ENCODE measurements at places on chromosomes 4 and X.

- no peak for DNase-seq
These were observed 328.6 kb upstream of the ARX start for GRCh38 chrX:25344161-25344936.

DNA sequence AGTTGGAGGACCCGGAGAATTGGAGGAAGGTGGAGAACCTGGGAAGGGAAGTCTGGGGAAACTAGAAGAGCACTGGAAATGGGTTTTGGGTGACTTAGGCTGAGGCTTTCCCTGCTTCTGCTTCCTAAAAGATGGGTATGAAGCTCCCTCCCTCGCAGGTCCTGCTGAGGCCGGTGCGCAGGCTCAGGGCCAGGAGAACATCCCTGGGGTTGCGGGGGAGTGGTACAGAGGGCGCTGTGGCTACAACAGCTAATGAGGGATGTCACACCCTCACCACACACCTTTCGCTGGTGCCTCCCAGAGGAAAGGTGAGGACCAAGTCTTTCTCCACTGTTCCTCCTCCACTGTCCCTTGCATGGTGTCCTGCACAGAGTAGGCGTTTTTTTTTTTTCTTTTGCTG lies 15.8 kb downstream of the APLN start:
- no peak for DNase-seq

DNA sequence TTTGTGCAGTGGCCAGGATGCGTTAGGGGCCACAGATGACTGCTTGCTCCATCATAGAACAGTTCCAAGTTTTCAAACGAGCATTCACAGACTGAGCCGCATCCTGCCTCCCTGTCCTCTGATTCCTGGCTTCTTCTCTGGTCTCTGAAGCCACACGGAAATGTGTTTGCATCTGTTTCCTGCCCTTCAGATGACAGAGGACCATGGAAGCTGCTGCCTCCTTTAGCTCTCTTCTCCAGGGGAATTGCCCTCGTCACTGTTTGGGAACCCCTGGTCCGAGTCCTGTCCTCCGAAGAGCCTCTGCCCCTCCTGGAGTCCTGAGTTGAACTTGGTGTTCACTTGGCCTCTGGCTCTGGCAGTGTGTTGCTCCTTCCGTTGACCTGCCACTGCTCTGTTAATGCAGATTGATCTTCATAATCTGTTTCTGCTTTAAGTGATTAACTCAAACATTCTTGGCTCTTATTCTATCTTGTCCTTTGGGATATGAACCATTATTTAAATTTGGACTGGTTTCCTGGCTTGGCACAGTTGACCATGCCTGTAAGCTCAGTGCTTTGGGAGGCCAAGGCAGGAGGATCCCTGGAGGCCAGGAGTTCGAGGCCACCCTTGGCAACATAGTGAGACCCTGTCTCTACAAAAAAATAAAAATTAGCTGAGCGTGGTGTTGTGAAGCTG lies 96.0 kb downstream of the PTTG2 start:
- DNase-seq: no peak

DNA sequence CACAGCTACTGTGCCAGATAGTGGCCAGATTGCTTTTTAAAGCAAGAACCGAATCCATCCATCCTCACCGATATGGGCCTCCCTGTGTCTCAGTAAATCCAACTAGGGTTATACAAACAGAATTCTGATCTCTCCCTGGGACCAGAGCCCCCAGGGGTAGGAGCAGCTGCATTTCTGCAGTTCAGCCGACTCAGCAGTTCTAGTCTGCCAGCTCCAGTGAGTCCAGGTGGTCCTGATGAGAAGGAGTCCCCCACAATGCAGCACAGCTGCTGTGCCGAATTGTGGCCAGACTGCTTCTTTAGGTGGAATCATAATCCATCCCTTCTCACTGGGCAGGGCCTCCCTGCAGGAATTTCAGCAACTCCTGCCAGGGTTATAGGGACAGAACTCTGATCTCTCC lies 532.9 kb downstream of the ACTRT1 start:
- DNase-seq: no peak

DNA sequence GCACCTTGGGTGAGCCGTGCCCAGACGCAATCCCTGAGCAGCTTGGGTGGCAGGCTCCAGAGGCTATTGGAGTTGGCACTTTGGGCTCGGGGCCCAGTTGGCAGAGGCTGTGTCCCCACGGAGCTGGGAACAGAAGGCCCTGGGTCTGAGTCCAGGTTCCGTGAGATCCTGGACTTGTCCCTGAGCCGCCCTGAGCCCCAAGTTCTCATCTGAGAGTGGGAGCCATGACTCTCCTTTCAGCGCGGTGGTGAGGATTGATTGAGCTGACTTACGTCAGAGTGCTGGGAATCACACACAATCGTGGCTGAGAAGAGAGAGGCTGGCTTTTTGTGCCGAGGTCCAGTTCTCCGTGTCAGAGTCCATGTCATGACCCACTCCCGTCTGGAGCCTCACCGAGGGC lies 98.0 kb downstream of the PSAPL1 start:
- DNase-seq: no peak

- no peak for DNase-seq
These were observed 12.1 kb upstream of the CC2D2A start for GRCh38 chr4:15457406-15458201.

GRCh38 chr4:42235304-42236021 lies 83.0 kb upstream of the BEND4 start:
- DNase-seq: no peak

GRCh38 chr4:184448821-184449220 lies 25.5 kb downstream of the IRF2 start:
- peak; percentile 38 for DNase-seq

DNA sequence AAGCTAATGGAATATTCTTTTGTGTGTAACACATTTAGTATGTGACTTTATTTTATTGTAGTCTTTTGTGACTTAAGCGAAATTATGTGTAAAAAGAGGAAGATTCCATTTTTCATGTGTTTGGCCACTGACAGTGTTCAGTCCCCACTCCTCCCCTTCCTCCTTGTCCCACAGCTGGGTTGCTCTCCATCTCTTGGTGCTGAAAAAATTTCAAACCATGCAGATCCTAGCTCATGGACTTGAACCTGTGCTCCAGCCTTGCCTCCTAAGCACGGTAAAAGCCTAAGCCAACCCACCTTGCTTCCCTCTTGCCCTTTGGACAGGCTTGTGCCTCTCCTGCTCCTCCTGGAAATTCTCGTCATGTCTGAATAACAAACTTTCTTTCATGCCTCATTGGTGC lies 2008.5 kb upstream of the TENM3 start:
- no peak for DNase-seq

All from non-pigmented ciliary epithelial cell (primary cell).